Effector memory CD4-positive, alpha-beta T cell (primary cell): ENCODE measurements at places on chromosomes 7 and 10.

GRCh38 chr10:10828623-10829022 is 189.0 kb upstream of the CELF2 start:
- no peaks in the 10 kb centered on the region for H3K36me3 ChIP-seq
- no peak overlapping the region for H3K27ac ChIP-seq
- no peaks in the 10 kb centered on the region for H3K27me3 ChIP-seq

DNA sequence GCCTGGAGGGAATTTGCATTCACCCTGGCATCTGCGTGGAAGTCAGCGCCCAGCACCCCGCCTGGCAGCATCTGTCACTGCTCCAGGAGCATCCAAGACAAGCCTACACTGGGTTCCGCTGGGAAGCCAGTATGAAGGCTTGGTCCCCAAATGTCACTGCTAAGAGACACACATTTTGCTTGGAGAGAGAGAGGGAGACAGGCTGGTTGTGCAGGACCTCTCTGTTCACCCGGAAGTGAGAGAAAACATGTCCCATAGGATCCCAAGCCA is 119.5 kb downstream of the SEC23IP start:
- no peaks in the 10 kb centered on the region for H3K27me3 ChIP-seq
- no peaks in the 10 kb centered on the region for H3K36me3 ChIP-seq
- H3K4me3 ChIP-seq = no peak overlapping the region
- no peak for DNase-seq
- H3K4me1 ChIP-seq = no peaks in the 10 kb centered on the region
- H3K27ac ChIP-seq = no peak overlapping the region

- no peak overlapping the region for H3K4me3 ChIP-seq
- H3K36me3 ChIP-seq = no peaks in the 10 kb centered on the region
Observed at GRCh38 chr10:42980553-42981357, 96.1 kb upstream of the RET start.

GRCh38 chr10:3835770-3836169 is 50.8 kb upstream of the KLF6 start:
- H3K27ac ChIP-seq = no peak overlapping the region
- H3K4me3 ChIP-seq = no peak overlapping the region
- H3K27me3 ChIP-seq = no peaks in the 10 kb centered on the region
- H3K4me1 ChIP-seq = no peaks in the 10 kb centered on the region
- no peak for DNase-seq

- no peak for DNase-seq
- H3K27ac ChIP-seq = no peak overlapping the region
- no peaks in the 10 kb centered on the region for H3K27me3 ChIP-seq
- no peaks in the 10 kb centered on the region for H3K36me3 ChIP-seq
Observed at GRCh38 chr10:78747401-78748234, 321.1 kb upstream of the ZMIZ1 start.

- H3K36me3 ChIP-seq = no peaks in the 10 kb centered on the region
- no peak overlapping the region for H3K4me3 ChIP-seq
- no peak for DNase-seq
- no peaks in the 10 kb centered on the region for H3K4me1 ChIP-seq
Observed at GRCh38 chr7:143979359-143979758, 20.8 kb upstream of the OR6B1 start.

- H3K27ac ChIP-seq = no peak overlapping the region
- H3K4me3 ChIP-seq = no peak overlapping the region
- no peaks in the 10 kb centered on the region for H3K27me3 ChIP-seq
- H3K4me1 ChIP-seq = no peaks in the 10 kb centered on the region
- no peaks in the 10 kb centered on the region for H3K36me3 ChIP-seq
Observed at GRCh38 chr10:106636766-106637491, 527.6 kb downstream of the SORCS1 start.

- no peaks in the 10 kb centered on the region for H3K36me3 ChIP-seq
- no peak overlapping the region for H3K4me3 ChIP-seq
- no peak for DNase-seq
Observed at GRCh38 chr7:4931943-4932342, 27.0 kb downstream of the MMD2 start.

- H3K4me1 ChIP-seq = no peaks in the 10 kb centered on the region
- no peak for DNase-seq
- no peak overlapping the region for H3K27ac ChIP-seq
Observed at GRCh38 chr10:107141524-107142061, 22.9 kb downstream of the SORCS1 start.

- H3K27ac ChIP-seq = no peak overlapping the region
- no peaks in the 10 kb centered on the region for H3K36me3 ChIP-seq
- no peak overlapping the region for H3K4me3 ChIP-seq
Observed at GRCh38 chr7:13743226-13743625, 246.2 kb downstream of the ETV1 start.

GRCh38 chr7:47570649-47571050 is 11.3 kb downstream of the TNS3 start:
- no peaks in the 10 kb centered on the region for H3K36me3 ChIP-seq
- H3K27ac ChIP-seq = no peak overlapping the region
- no peaks in the 10 kb centered on the region for H3K4me1 ChIP-seq
- H3K4me3 ChIP-seq = no peak overlapping the region
- no peak for DNase-seq
- no peaks in the 10 kb centered on the region for H3K27me3 ChIP-seq

- no peaks in the 10 kb centered on the region for H3K27me3 ChIP-seq
- no peak for DNase-seq
- H3K4me1 ChIP-seq = no peaks in the 10 kb centered on the region
- no peak overlapping the region for H3K27ac ChIP-seq
- no peaks in the 10 kb centered on the region for H3K36me3 ChIP-seq
Observed at GRCh38 chr10:129075508-129075907, 391.5 kb upstream of the MGMT start.

DNA sequence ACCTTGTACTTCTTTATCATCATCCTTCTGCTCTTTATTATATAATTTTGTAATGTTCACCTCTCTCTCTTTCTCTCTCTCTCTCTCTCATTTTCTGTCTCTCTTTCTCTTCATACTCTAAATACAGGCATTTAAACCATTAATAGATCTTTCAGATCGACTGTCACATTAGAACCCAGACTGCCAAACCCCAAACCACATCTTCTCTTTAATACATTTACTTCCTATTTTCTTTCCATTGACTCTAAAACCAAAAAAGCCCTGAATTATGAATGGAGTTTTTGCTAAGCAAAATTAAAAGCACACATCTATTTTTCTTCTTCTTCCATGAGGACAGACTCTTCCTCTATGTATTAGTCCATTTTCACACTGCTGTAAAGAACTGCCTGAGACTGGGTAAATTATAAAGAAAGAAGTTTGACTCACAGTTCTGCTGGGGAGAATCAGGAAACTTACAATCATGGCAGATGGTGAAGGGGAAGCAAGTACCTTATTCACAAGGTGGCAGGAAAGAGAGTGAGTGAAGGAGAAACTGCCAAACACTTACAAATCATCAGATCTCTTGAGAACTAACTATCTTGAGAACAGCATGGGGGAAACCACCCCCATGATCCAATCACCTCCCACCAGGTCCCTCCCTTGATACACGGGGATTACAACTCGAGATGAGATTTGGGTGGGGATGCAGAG is 272.7 kb upstream of the MGMT start:
- DNase-seq = no peak
- no peaks in the 10 kb centered on the region for H3K36me3 ChIP-seq
- no peak overlapping the region for H3K27ac ChIP-seq
- no peaks in the 10 kb centered on the region for H3K27me3 ChIP-seq

DNA sequence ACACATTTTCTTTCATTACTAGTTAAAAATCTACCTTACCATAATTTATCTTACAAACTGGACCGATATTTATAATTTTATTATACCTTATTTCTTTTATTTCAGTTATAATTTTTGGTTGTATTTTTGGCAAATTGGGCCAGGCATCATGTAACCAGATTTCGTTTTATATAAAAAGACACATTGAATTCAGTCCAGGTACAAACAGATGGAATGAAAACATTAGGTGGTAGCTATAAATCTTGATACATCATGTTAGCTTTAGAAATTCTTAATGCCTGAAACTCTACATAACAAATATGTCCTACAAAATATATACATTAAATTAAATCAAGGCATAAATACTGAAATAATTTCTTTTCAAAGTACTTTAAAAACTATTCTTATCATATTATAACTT is 73.1 kb downstream of the SLC13A1 start:
- H3K4me1 ChIP-seq = no peaks in the 10 kb centered on the region
- H3K36me3 ChIP-seq = no peaks in the 10 kb centered on the region
- DNase-seq = no peak
- H3K27ac ChIP-seq = no peak overlapping the region
- no peak overlapping the region for H3K4me3 ChIP-seq

GRCh38 chr10:71948496-71949067 is 15.6 kb upstream of the CHST3 start:
- no peak overlapping the region for H3K4me3 ChIP-seq
- no peaks in the 10 kb centered on the region for H3K36me3 ChIP-seq
- H3K4me1 ChIP-seq = no peaks in the 10 kb centered on the region
- no peak overlapping the region for H3K27ac ChIP-seq

GRCh38 chr10:5575482-5576153 is 50.9 kb downstream of the CALML3 start:
- no peak overlapping the region for H3K4me3 ChIP-seq
- H3K27me3 ChIP-seq = no peaks in the 10 kb centered on the region
- no peaks in the 10 kb centered on the region for H3K4me1 ChIP-seq
- no peak overlapping the region for H3K27ac ChIP-seq
- H3K36me3 ChIP-seq = no peaks in the 10 kb centered on the region
